ENCODE measurements at places on chromosomes 7 and 10. TPM values are rescaled to one million over a fixed set of nuclear protein-coding genes. Genes with fewer than 3 reads are reported as not detected.

Gene FAM237B
- not detected for total RNA-seq

Gene SLC39A12
- total RNA-seq, result not detected

DNA sequence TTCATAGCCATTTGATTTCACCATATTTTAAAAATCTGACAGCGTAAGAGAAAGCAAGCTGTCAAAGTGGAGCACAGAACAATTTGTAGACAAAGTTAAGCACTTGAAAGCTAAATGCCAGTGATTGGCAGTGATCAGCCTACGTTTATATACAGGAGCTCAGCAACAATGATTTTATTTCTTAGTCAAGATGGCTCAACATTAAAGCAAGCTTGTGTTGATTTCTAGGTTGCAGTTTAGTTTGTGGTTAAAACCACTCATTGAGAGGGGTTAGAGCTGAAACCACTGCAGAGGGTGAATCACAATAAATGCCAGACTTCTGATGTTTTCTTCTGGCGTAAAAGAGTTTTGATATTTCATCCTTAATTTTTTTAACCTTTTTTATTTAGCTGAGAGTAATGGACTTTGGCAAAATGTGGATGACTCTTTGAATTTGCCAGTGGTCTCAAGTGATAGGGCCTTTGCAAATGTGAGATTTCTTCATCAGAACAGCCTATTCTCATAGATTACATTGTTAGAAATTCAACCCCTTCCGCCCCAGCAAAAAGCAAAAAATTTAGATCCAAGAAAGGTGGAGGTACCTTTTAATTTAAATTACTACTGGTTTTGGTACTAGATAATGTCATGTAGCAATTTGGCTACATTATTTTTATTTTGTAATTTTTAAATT, 73.8 kb downstream of the SHOC2 start:
- DNase-seq, result peak; percentile 24

Gene CUL1
- 75.3 TPM for total RNA-seq

Gene LIPN
- not detected for total RNA-seq

GRCh38 chr7:134669845-134670373, 23.3 kb downstream of the BPGM start:
- peak; percentile 74 for DNase-seq

DNA sequence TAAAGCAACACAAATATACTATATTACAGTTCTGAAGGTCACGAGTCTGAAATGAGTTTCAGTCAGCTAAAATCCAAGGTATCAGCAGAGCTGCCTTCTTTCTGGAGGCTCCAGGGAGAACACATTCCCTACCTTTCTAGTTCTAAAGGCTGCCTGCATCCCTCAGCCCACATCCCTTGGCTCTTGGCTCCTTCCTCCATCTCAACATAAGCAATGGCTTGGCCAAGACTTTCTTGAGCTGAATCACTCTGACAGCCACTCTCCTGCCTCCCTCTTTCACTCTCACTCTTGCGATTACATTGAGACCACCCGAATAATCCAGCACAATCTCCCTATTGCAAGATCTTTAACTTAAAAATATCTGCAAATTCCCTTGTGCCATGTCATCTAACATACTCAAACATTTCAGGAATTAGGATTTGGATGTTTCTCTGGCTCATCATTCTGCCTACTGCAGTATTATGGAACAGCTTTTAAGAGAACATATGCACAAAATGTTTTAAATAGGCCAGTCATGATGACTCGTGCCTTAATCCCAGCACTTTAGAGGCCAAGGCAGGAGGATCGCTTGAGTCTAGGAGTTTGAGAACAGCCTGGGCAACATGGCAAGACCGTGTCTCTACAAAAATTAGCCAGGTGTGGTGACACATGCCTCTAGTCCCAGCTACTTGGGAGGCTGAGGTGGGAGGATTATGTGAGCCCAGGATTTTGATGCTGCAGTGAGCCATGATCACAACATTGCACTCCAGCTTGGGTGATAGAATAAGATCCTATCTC, 144.2 kb upstream of the VSTM2A start:
- no peak for DNase-seq

Gene H2BK1
- not detected for total RNA-seq

Gene IGFBP1
- not detected for total RNA-seq

Gene ENTPD7
- total RNA-seq, result 4.4 TPM

DNA sequence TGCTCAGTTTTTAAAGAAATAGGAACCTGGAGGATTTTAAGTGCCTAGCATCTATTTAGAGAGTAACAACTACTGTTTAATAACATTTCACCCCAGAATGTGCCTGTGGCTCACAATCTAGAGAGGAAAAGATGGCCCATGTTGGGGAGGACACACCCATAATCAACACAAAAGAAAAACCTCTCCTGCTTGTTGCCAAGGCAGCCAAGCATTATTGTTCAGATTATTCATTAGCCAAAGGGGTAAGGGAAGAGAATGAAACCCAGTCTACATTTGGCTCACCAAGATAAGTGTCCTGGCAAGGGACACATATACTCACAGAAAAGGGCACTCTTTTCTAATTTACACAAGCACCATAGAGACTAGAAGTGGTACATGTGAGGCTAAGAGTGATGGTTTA, 17.7 kb upstream of the IFIT1B start:
- no peak for DNase-seq

- no peak for DNase-seq
Measured at GRCh38 chr7:78558566-78558965, 760.0 kb downstream of the PHTF2 start.

Gene OR2A14
- not detected for total RNA-seq

Gene FXYD4
- total RNA-seq, result not detected

- DNase-seq, result no peak
Measured at GRCh38 chr10:29508554-29509244, 126.1 kb downstream of the SVIL start.

Gene RABGEF1
- 20.3 TPM for total RNA-seq

GRCh38 chr7:30796105-30796869, 25.1 kb downstream of the MINDY4 start:
- no peak for DNase-seq

Gene CD36
- total RNA-seq, result not detected

GRCh38 chr10:70462349-70462984, 16.1 kb upstream of the PALD1 start:
- DNase-seq, result no peak

- no peak for DNase-seq
Measured at GRCh38 chr7:44740055-44740454, 8.6 kb upstream of the ZMIZ2 start.

DNA sequence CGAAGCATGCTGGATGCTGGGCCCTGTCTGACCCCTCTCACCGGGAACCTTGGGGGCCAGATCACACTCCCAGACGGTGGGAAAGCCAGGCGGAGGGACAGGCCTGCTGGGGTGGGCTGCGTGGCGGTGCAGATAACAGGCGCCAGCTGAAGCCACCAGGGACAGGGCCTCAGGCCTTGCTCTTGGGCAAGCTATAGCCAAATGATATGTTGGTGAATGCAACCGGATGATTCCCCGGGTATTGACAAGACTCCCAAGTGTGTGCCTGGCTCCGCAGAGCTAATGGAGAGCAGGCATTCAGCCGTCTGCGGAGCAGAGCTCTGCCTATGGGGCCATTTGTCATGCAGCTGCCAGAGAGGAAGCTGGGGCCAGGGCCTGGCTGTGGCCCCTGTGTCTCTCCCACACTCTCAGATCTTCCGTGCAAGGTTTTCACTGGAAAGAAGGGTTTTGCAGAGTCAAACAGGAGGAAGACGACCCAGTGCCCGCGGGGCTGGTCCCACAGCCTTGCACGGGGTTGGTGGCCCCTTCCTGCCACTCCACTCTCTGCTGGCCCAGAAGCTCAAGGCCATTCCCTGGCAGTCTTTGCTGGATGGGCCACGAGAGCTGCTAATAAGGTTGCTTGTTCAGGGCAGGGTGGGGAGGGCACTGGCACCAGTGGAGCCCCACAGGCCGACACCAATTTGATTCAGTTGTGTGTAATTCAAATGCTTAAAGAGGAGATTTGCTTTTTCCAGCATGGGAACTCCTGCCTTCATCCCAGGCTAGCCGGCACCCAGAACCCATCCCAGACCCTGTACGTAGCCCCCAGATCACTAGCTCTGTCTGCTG, 91.8 kb downstream of the PRKAG2 start:
- no peak for DNase-seq

DNA sequence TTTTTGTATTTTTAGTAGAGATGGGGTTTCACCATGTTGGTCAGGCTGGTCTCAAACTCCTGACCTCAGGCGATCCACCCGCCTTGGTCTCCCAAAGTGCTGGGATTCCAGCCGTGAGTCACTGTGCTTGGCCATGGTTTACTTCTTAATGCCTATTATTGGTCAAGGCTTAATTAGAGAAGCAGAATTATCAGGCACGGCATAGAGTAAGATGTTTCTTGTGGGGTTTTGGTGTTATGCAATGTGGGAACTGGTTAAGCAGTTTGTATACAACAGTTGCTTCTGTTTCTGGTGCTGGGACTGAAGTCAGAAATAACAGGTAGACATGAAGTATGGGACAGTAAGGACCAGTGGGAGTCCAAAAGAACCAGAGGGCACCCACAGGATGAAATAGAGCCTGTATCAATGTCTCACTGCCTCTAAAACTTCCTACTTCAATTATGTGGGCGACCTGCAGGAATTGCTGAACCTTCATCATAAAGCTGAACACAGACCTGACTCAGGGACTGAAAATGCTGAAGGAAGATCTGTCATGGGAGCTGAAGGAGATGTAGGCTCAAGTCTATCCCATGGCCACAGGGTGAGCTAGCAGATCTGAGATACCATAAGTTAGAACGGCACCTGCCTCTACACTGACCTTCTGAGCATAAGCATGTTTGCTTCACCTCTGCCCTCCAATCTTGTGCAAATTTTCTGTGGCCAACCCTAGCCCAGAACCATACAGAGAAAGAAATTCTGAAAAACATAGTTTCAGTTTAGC, 38.3 kb upstream of the VCL start:
- no peak for DNase-seq

DNA sequence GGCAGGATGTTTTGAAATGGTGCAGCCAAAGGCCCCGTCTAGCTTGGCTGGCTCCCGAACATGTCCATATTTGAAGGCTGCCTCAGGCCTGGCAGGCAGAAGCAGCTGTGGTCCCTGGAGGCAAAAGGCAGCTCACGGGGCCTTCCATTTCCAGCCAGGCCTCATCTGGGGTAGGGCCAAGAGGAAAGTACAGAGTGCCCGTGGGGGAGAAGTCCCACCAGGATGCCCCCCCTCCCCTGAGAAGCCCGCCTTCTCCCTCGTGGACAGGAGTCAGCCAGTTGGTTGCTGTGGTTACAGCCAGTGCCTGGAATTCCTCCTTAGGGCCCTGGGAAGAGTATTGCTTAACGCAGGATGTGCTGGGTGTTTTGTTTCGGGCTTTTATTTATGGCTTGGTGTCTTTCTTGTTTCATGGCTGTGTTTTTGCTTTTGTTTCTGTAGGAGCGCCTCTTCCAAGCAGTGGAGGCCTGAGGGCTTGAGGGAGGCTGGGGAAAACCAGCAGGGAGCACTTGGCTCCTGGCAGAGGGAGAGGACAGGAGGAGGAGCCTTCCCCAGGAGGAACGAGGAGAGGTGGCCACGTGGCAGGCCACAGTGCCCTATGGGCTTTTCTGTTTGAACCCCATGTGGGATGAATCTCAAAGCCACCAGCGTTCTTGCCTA, 45.4 kb downstream of the CHST3 start:
- no peak for DNase-seq

DNA sequence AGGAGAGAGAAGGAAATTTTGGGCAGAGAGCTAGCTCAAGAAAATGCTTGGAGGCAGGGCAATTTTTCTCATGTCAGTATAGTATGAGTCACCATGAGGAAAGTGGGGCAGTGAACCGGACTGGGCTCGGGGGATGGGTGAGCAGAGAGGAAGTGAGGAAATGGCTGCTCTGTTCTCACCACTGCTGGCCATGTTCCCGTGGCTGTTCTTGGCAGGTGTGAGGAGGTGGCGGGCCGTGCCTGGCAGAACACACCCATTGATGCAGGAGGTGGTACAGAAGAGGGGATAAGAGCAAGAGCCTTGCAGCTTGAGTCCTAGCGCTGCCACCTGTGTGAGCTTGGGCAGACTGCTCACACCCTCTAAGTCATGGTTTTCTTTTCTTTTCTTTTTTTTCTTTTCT, 304.4 kb upstream of the LYZL1 start:
- no peak for DNase-seq

DNA sequence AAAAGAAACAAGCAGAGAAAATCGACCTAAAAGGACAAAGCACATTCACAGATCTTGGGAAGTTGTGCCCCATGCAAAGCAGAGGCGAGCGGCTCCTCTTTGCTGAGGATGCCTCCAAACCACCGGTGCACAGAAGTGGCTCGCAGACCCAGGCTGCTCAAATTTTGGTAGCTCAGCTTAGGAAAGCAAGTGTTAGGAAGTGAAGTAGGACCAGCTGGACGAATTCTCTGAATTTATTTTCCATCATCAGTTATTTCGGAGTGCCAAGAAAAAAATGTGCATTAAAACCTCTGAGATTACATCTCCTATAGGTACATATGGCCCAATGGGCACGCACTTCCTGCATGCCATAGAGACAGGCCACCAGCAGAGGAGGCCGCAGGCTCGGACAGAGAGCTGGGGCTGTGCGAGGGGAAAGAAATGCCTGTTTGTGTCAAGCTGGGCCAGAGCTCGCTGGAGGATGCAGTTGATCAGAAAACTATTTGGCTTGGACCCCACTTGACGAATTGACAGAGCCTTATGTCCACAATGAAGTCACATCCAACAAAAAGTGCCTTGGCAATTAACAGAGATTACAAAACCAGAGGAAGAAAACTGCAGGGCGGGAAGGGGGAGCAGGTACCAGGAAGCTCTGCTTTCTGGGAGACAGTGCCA, 122.3 kb upstream of the LYZL2 start:
- peak; percentile 81 for DNase-seq

- no peak for DNase-seq
Measured at GRCh38 chr7:106621393-106622132, 39.4 kb downstream of the CCDC71L start.

GRCh38 chr10:118955951-118956801, 73.3 kb upstream of the NANOS1 start:
- DNase-seq, result no peak

Data from activated naive CD8-positive, alpha-beta T cell treated with anti-CD3 and anti-CD28 coated beads for 36 hours (primary cell).